H9 (cell line): ENCODE measurements at places on chromosomes 12 and 14. TPM values are rescaled to one million over a fixed set of nuclear protein-coding genes. Genes with fewer than 3 reads are reported as not detected.

DNA sequence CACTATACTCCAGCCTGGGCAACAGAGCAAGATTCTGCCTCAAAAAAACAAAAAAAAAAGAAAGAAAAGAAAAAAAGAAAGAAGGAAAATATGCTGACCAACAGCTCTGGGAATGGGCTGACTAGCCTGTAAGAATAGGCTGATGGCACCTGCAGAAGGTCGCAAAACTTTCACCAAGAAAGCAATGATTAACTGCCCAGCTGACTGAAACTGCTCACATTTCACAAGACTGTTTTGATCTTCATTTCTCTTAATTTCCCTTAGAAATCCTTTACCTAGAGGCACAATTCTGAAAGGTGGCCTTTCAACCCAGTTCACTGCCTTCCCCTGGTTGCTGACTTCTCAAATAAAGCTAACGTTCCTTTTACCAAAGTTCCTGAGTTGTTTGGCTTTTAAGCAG, 12.4 kb downstream of the BEST3 start:
- DNase-seq, result no peak

TAS2R7 gene
- total RNA-seq, result not detected in 2 replicates

DNA sequence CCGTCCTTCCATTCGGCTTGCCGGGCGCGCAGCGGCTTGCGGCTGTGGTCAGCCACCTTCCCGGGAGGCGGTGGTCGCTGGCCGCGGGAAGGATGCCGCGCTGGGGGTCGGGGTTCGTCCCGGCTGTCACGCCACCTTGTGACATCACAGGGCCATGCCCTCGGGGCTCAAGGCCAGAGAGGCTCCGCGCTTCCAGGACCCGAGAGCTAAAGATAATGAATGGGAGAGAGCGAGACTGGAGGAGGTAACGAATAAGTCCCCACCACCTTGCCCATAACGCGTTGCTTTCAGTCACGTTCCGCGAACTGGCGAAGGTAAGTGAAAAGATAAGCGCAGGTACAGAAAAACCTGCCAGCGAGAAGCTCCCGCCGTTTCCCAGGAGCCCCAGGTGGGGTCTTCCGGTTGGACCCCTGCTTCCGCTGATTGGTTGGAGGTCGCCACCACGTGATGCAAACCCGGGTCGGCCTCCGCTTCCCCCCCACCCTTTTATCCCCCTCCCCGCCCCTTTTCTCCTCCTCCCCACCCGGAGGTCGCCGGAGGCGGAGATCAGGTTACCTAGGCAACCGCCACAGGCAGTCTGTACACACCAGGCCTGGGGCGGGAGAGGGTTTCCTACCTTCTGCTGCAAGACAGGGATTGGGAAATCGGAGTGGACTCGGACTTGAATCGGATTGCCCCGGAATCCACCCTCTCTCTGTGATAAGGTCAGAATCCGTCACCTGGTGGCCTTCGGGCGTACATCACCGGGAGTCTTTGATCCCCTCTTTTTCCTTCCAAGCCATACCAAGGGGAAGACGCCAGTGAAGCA, at the start of gene LRRC9:
Gene LRRC9, plus strand, starts transcription at position 575 of the 808 bp plus-strand sequence.
- peak; percentile 98 for DNase-seq

DNA sequence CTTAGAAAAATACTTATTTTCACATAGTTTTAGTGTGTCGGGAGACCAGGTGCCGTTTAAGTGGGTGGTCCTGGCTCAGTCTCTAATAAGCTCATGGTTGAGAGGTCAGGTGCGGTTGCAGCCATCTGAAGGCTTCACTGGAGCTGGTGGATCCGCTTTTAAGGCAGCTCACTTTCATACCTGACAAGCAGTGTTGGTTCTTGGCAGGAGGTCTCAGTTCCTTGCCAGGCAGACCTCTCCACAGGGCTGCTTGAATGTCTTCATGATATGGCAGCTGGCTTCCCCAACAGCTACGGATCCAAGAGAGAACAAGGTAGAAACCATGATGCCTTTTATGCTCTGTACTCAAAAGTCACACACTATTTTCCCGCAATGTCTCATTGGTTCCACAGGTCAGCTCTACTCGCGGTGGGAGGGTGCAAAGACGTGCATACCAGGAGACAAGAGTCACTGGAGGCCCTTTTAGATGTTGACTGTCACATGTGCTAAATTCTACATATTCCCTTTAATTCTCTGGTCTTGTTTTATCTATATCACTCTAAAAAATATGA, 8.0 kb upstream of the ZDHHC17 start:
- DNase-seq, result no peak

DNA sequence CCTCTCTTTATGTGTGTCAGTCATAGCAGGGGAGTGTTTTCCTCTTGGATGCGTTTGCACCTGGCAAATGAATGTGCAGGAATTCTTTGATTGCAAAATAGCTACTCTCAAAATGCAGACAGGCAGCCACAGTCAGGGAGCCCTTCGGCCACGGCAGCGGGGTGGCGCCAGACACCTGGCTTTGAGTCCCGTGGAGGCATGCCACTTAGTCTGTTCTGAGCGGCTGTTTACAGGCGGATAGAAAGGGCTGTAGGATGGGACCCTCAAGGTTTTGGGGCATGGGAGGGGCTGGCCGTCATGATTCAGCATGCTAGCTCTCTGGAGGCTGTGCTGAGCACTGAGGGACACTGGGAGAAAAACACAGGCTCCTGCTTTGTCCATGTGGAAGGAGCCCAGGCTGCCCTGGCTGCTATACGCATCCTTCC, 117.1 kb downstream of the SLC25A47 start:
- peak; percentile 75 for DNase-seq

TEX52 gene
- 0.20 TPM in 2 replicates for total RNA-seq

DNA sequence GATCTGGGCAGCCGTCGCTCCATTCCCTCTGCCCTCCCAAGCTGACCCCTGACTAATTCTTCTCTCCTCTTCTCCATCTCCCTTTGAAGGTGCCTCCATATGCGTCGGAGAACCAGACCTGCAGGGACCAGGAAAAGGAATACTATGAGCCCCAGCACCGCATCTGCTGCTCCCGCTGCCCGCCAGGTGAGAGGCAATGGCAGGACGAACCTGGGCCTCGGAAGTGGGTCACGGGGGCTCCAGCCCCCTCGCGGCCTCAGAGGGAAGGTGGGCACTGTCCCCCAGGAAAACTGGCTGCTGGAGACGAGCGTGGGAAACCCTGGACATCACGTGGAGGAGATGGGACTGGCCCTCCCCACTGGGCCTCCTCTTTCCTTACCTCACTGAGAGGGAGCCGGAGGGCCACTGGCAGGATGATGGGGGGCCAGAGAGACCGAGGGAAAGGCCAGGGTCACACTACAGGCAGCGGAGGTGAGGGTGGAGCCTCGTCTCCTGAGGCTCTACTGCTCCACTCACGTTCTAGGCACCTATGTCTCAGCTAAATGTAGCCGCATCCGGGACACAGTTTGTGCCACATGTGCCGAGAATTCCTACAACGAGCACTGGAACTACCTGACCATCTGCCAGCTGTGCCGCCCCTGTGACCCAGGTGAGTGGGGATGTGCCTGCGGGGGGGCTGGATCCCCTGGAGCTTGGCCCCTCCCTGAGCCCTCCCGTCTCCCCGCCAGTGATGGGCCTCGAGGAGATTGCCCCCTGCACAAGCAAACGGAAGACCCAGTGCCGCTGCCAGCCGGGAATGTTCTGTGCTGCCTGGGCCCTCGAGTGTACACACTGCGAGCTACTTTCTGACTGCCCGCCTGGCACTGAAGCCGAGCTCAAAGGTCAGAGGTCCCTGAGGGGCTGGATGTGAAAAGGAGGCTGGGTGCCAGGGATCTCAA, 806 bp downstream of the LTBR start:
- DNase-seq, result peak; percentile 43

- no peak for DNase-seq
These were observed at the start of gene ARHGAP9 for GRCh38 chr12:57479376-57480115. Gene ARHGAP9 (minus strand): TSS chr12:57479866. CDS start chr12:57479406, 460 bp downstream.

DNA sequence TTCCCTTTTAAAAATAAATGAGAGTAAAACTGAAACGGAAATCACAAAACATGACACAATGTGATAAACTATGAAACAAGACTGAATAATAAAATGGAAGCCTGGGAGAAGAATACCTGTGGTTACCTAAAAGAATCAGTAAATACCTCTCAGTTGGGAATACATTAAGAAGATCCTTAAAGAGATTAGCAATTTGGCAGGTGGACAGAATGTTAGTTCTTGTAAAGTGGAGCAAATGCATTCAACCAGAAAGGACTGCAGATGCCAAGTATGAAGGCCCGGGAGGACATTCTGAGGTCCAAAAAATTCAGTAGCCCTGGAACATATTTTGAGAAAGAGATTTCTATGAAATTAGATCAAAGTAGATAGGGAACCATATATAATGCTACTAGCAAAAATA, 861.3 kb upstream of the SEL1L start:
- no peak for DNase-seq

ATP5F1B gene
- 927 and 936 TPM in 2 replicates for total RNA-seq

DNA sequence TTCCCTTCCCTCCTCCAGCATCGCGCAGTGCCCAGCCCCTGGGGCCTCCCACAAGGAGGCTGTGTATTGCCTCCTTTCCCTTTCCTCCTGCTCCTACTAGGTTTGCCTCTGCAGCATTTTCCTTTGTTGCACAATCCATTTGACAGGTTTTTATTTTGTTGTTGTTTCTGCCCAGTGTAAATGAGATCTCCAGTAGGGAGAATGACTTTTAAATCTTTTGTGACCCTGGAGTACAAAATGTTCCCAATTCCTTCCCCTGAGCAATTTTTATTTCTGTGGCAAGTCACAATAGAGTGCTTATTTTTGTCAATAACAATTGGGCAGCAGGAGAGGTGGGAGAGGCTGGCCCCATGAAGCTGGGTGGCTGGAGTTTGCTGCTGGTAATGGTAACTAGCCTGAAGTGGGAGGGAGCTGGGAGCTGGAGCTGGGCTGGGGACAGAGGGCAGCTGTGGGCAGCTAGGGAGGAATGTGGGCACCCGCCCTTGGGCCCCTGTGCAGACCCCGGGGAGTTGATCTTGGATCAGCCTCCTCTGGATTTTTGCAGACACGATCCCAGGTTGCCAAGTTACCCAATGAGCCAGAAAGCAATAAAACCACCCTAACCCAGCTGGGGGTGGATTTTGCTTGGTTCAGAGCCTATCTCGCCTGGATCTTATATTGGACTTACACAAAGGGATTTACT, 160.1 kb downstream of the KTN1 start:
- no peak for DNase-seq

- no peak for DNase-seq
These were observed 1.0 kb downstream of the BORCS5 start for GRCh38 chr12:12357719-12358461.

DNA sequence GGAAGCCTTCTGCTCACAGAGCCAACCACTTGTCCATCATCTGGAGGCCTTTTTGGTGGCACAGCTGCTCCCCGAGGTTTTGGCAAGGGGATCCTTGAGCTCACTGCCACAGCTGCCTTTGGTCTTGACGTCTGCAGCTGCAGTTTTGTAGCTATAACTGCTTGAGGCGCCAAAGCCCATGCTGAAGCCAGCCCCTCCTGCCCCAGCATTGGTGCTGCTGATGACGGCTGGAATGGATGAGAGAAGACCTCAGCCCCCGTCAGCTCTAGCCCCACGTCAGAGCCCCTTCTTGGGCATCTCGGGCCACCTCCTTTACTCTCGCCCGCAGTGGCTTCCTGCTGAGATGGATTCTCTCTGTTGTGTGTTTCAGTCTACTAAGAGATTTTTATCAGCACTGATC, 12.3 kb upstream of the KRT74 start:
- DNase-seq, result peak; percentile 22

DNA sequence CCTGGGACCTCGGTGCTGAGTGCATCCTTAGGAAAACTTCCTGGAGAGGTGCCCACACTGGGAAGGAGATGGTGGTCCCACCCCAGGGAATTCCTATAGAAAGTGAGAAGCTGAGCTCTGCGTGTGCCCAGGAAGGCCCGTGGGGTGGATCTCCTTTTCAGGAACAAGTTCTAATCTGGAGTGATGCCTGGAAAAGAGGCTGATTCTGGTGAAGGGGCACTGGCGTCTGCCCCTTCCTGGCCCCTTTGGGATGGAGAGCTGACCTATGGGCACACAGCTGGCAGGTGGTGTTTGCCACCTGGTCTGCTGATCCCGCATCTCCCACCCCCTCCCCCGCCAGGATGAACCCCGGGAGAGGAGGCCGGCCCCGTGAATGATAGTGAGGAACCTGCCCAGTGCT, 142.0 kb upstream of the RTL1 start:
- DNase-seq, result no peak

- no peak for DNase-seq
These were observed 3.8 kb upstream of the TAS2R10 start for GRCh38 chr12:10829994-10830393.

DNA sequence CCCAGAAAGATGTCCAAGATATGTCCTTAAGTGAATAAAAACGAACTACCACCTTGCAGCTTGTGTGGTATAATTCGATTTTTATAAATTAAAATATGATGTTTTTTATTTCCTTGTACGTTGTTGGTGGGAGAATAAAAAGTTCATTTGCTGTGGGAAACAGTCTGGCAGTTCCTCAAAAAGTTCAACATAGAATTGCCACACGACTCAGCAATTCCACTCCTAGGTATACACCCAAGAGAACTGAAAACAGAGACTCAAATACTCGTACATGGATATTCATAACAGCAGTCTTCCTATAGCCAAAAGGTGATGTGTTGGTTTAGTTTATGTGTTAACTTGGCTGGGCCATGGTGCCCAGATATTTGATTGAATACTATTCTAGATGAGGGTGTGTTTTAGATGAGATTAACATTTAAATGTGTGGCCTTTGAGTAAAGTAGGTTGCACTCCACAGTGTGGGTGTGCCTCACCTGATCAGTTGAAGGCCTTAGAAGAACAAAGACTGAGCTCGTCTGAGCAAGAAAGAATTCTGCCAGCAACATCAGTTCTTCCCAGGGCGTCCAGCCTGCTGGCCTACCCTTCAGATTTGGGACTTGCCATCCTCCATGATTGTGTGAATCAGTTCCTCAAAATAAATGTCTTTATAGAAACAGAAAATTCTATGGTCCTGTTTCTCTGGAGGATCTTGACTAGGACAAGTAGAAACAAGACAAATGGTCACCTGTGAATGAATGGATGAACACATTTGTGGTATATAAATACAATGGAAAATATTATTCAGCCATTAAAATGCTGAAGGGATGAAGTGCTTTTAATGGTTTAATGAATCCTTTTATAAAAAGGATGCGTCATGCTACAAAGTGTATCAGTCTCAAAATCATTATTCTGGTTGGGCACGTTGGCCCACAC, 5.1 kb upstream of the DENR start:
- DNase-seq, result no peak

GRCh38 chr12:2634471-2634870, 160.3 kb upstream of the FKBP4 start:
- no peak for DNase-seq

- no peak for DNase-seq
These were observed 55.0 kb upstream of the C14orf132 start for GRCh38 chr14:95984206-95984605.

DNA sequence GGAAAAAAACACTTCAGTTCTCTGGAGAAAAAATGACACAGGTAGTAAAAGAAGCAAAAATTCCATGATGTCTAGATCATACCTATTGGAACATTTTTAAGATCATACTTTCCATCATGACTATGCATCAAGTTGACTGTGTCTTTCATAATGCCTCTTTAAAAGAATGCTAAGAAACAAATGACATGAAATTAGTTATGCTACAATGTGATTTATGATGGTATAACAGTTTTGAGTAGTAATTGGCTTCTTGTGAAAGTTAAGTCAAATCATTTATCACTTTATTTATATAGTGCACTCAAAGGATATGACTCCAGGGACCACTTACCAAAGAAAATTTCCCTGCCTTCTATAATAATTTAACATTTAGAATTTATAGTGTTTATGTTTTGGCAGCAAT, 28.5 kb downstream of the RASSF9 start:
- DNase-seq, result no peak
